ENCODE measurements at places on chromosomes 5 and 9.

DNA sequence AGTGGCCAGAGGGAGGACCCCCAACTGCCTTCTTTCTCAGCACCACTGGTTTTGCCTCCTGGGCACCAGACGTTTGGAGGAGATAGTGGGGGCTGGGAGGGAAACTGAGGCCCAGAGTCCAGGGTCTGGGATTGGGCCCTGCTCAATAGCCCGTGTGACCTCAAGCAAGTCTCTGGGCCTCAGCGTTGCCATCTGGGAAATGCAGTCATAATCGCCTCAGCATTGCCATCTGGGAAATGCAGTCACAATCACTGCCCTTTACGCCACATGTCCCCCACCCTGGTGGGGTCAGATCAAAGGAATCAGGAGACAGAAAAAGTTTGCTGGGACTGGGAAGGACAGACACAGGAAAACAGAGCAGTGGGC, 1.6 kb downstream of the SH2D3C start:
- no peak for DNase-seq

- DNase-seq = peak; percentile 67
These were observed 24.9 kb downstream of the ARHGEF37 start for GRCh38 chr5:149605998-149606724.

- DNase-seq = no peak
These were observed 950 bp downstream of the RGMB start for GRCh38 chr5:98774192-98775033.

DNA sequence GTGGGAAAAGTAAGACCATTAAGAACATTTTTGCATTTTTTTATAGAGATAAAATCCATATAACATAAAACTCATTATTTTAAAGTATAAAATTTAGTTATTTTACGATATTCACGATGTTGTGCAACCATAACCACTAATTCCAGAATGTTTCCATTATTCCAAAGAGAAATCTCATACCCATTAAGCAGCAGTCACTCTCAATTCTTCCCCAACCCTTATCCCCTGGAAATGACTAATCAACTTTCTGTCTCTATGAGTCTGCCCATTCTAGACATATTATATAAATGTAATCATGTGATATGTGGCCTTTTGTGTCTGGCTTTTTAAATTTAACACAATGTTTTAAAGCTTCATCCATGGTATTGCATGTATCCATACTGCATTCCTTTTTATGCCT, 115.6 kb upstream of the ADAMTSL1 start:
- DNase-seq = no peak

DNA sequence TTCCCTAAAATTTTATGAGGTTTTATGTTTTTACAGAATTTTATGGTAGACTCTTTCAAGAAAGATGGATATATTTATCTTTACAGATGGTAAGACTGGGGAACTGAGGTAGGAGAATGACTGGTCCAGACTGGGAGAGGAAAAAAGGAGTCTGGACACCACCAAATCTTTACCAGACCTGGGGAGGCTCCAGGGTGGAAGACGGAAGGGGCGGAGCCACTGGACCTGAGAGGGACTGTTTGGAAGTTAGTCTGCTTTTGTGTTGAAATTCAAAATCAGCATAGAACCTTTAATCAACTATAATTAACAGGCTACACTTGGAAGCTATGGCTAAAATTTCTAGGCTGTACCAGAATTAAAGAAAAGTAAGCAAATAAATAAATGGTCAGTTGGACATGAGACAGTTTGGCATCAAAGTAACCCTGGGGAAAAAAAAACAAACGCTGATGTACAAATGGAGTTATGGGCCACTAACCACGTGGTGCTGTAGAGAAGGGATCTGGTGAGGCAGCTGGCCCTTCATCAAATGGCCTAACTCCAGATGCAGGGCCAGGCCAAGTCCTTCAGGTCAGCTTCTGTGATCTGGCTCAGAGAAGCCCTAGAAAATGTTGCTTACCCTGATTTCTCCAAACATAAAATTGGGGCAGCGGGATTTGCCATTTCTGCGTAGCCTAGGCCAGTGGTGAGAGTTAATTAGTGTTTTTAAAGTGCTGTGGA, 155.1 kb downstream of the ARSB start:
- DNase-seq = no peak

- DNase-seq = no peak
These were observed 13.4 kb upstream of the TNIP1 start for GRCh38 chr5:151094030-151094851.

DNA sequence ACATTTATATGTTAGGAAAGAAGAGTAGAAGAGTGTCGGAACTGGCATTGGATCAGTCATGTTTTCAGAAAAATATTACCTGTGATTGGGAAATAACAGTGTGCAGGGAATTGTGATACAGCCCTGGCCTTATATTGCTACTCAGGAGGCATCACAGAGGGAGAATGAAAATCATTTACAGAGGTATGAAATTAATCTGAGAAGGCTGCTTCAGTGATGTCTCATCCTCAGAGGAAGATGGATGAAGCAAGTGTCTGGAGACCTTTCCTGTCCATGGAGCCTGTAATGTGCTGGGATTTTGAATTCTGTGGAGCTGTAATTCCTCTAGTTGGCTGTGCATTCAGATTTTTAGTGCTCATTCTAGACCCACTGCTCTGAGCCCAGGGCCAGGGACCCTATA, 3.8 kb downstream of the ACTBL2 start:
- DNase-seq = no peak

DNA sequence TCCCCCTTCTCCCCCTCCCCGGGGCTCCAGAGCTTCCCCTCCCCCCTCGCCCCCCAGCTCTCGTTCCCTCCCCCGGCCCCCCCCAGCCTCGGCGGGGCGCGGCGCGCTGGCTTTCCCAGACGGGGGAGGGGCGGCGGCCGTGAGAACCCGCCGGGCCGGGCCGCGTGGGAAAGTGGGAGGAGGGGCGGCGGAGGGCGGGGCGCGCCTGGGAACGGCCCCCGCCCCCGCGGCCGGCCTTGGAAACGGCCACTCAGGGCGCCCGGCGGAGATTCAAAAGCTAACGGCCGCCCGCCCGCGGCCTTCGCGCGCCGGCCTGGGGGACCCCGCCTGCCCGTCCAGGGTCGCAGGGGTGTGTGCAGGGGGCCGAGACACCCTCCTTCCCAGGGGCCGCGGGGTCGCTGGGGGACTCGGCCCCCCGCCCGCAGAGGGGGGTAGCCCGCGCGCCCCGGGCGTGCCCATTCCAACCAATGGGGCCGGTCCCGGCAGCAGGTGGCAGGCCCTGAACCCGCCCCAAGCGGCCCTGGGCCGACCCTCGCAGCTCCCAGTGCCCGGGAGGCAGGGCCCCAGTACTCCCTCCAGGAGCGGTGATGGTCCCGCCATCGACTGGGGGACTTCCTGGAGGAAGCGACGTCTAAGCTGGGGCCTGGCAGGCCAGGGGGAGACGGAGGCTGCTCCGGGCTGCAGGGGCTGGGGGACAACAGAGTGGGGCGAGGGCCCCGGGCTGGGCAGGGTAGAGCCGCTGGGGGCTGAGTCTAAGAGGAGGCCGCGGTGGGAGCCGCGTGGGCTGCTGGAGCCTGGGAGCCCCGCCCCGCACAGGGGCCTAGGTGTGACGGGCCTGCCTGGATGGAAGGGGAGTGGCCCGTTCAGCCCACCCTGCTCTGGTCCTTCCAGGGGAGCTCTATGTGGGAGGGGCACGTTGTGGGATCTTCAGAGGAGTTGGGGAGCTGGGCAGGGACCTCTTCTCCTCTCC, 14.2 kb upstream of the NRARP start:
- DNase-seq = no peak

GRCh38 chr5:73039082-73039481, 81.3 kb upstream of the TMEM171 start:
- no peak for DNase-seq

GRCh38 chr5:82298668-82299067, 20.5 kb upstream of the RPS23 start:
- DNase-seq = no peak

GRCh38 chr5:3912790-3913189, 317.2 kb downstream of the IRX1 start:
- DNase-seq = no peak

DNA sequence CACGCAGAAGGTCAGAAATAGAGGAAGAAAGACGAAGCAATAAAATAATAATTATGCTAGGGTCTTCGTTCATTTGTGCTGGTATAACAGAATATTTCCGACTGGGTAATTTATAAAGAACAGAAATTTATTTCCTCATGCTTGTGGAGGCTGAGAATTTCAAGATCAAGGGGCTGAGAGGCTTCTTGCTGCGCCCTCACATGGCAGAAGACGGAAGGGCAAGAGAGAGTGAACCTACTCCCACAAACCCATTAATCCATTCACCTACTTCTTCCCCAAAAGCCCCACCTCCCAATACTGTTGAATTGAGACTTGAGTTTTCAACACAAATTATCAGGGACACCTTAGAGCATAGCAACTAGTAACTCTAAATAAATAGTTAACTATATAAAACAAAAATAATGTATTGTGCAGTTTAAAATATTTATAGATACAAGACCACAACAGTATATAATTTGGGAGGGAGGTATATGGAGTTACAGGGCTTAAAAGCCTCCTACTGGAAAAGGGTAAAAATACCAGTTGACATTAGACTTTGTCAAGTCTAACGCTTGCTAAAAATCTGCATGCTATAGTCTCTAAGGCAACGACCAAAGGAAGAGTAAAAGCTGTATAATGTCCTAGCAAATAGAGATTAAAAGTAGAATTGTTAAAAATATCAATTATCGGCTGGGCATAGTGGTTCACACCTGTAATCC, 40.3 kb upstream of the NAA35 start:
- peak; percentile 12 for DNase-seq

- no peak for DNase-seq
These were observed 2.8 kb downstream of the TUBB4B start for GRCh38 chr9:137243626-137244485.

- DNase-seq = no peak
These were observed 133.9 kb downstream of the PBX3 start for GRCh38 chr9:125881042-125881441.

GRCh38 chr5:150320044-150320613, 17.4 kb upstream of the ARSI start:
- DNase-seq = no peak

DNA sequence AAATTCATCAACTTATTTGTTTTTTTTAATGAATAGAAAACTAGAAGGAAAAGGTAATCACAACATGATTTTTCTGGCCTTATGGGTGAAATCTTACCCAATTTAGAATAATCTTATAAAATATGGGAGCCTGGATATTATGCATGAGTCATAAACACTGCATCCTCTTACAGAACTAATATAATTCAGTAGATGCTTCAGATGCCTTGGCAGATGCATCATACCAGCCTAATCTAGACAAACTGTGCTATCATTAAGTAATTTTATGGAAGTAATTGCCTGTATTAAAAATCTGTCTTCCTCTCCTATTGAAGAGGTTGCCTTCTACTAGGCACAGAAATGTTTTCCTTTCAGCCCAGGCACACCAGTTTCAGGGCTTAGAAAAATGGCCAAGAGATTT, 2384.6 kb upstream of the WWC1 start:
- no peak for DNase-seq

GRCh38 chr5:149002053-149002452, 60.8 kb downstream of the SH3TC2 start:
- peak; percentile 46 for DNase-seq

DNA sequence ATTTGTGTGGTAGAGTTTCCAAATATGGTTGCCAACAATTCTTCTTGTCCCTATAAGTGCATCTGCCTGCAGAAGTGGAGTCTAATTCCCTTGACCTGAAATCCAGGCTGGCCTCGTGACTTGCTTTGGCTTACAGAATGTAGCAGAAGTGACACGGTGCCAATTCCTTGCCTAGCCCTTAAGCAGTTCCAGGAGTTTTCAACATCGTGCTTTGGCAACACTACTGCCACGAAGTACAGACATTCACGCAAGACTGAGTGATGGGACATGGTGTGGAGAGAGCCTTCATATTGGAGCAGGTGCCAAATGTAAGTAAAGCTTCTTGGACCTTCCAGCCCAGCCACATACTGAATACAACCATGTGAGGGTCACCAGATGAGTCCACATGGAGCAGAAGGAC, 92.9 kb upstream of the NEK6 start:
- no peak for DNase-seq

GRCh38 chr5:40627706-40628105, 52.0 kb upstream of the PTGER4 start:
- DNase-seq = no peak

DNA sequence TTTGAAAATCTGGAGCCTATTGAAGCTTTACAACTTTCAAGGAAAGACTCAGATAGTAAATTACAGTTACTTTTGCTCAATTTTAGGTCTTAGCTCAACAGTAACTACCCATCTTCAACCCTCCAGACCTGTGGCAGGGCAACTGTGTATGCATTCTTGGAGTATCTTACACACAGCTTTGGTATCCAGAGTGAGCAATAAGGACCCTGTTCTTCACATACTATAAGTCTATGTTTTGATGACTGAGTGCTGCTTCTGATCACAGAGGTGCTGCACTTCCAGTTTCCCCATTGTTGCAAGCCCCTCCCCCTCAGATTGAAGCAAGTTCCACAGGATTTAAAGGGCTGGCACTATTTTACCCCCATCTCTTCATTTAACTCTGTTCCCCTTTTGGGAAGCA, 737.4 kb upstream of the GRAMD2B start:
- no peak for DNase-seq

GRCh38 chr9:97319395-97319794, 11.9 kb downstream of the CCDC180 start:
- no peak for DNase-seq

- no peak for DNase-seq
These were observed 121.9 kb upstream of the CXCL14 start for GRCh38 chr5:135700731-135701130.

DNA sequence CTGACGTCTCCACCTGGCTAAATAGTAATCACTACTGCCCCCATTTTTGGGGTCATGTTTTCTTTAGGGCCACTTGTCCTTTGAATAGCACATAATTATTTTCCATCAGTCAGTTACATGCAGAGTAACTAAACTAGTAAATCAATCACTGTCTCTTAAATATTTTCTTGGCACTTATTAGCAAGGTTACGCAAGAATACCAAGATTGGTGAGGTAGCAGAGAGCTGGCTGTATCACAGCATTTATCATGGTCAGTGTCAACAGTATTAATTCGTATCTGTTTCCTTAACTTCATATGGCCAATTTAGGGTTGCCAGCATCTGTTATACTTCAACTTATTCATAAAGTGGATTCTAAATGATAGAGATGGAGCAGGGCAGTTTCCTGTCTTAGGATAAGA, 346.8 kb upstream of the FAM174A start:
- DNase-seq = no peak

DNA sequence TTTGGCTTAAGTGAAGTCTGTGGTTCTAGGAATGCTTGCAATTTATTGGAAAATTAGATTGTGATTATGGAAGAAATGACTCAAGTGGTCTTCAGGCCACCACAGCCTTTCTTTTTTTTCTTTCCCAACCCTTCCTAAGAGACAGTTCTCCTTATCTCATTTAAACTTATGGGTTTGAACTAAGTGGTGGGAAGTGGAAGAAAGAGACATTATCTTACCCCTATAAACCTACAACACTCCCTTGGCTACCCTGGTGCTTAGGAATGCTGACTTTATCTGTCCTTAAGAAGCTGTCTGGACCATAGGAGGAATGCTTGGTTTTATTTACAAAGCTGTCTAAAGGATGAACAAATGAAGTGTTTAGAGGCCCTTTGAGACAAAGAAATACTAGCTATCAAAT, 5.1 kb upstream of the ERAP1 start:
- no peak for DNase-seq

- DNase-seq = peak; percentile 68
These were observed 100.3 kb upstream of the PANK3 start for GRCh38 chr5:168679515-168679920.

- no peak for DNase-seq
These were observed 4.1 kb upstream of the IER5L start for GRCh38 chr9:129182122-129182521.

Data from Panc1 (cell line).